Stimulated activated naive CD8-positive, alpha-beta T cell treated with anti-CD3 and anti-CD28 coated beads, Interleukin-15, amount 100 ng/mL, for 72 hours (primary cell): ENCODE measurements at places on chromosomes 2 and 18.

- no peak for DNase-seq
Measured at GRCh38 chr2:68127358-68128242, 30.1 kb upstream of the PNO1 start.

DNA sequence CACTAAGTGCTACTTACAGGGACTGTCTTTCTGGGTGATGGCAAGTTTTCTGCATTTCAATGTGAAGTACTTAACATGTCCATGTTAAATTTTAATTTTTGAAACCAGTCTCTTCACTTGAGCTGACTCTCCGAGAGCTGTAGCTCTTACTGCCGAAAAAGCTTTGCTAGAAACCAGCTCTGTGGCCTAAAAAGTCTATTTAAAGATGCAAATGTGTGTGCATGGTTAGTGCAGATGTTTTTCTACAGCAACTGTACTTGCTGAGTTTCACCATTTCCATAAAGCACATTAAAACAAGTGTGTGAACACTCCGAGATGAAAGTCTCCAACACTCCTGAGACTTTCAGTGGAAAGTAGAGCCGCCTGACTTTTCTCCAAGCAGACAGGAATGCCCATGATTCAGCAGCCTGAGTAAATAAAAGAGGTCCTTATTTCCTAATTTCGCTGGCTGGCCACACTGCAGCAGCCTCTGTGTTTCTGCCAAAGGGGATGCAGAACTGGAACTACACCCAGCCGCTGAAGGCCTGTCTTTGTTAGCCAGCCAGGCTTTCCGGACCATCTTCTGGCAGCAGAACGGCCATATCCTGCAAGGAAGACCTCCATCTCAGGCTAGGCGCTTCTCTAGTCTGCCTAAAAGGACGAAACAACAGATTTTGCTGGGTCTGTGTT lies 121.2 kb downstream of the ZNF521 start:
- no peak for DNase-seq

DNA sequence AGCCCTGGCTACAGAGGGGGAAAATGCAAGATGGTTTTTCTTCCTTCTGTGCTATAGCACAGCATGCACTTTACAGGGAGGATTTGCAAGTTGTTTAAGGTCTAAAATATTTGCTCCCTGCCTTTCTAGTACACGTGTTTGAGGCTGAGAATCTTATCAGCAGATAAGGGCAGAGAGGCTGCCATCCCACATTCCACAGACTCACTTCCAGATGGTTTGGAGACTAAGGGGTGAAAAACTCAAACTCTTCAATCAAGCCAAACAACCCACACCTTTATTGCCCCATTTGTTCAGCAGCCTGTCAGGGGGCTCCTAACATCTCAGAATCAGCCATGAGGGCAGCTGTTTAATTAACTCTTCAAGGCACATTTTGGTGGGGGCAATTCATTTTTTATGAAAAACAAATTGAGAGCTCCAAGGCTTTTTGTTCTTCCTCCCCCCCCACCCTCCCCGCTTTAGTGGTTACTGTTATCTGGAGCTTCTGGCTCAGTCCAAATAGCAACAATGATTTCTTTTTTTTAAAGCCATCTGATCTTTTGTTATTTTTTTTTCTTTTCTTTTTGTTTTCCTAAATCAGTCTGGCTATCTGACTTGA lies 242.6 kb upstream of the NT5C1B start:
- DNase-seq, result no peak

DNA sequence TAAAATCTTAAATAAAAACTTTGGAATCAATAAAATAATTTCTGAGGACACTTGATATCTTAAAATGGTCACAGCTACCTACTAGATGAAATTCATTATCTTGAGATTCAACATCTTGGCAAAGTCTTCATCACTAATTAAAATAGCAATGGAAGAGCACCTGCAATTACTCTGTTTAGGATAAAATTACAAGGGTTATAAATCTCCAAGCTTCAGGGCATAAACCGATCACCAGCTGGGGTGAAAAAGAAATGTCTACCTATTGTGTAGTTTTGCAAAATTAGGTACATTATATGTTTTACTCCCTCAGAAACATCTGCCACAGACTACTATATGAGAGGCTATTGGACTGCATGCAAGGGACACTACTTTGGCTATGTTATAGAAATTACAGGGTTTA lies 327.1 kb downstream of the CCDC178 start:
- DNase-seq, result no peak

GRCh38 chr18:22829781-22830180 lies 103.3 kb upstream of the RBBP8 start:
- DNase-seq, result no peak

DNA sequence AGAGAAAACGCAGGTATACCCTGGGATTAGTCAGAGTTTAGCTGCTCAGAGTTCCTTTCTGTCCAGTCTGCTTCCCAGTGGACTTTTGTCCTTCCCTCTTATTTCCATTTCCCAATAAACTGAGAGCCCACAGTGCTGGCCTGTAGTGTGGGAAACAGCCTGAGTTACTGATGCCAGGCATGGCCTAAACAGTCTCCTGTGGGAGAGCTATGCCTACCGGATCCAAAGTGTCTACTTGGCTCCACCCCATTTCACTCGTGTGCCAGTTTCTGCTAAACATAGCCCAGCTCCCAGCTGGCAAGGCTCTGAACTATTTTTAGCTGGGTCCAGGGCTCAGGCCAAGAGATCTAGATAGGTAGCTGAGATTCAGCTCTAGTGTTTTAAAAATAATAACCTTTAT lies 15.6 kb upstream of the PPP1CB start:
- DNase-seq, result no peak

GRCh38 chr18:3885209-3885792 lies 435.3 kb downstream of the TGIF1 start:
- no peak for DNase-seq

GRCh38 chr2:195531754-195532153 lies 125.3 kb upstream of the SLC39A10 start:
- DNase-seq, result no peak

GRCh38 chr2:7450188-7450832 lies 533.1 kb downstream of the RNF144A start:
- DNase-seq, result peak; percentile 89

- DNase-seq, result no peak
Measured at GRCh38 chr2:28970464-28971160, 10.5 kb upstream of the TOGARAM2 start.

DNA sequence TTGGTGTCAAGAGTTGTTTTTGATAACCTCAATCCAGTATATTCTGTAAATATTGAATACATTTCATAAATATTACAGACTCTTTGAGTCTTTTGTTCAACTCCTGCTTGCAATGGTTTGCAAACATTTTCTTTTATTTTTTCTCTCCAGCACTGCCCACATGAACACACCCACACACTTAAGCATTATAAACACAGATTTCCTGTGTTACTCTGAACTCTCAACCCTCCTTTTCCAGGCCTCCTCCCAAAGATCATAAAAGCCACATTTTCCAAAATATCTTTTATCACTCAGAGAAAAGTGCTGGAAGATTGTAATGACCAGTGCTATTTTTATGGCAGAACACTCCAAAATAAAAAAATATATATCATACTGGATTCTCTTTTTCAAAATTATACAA lies 20.5 kb downstream of the ARHGAP25 start:
- no peak for DNase-seq

GRCh38 chr2:25078170-25079049 lies 36.5 kb downstream of the EFR3B start:
- DNase-seq, result no peak

DNA sequence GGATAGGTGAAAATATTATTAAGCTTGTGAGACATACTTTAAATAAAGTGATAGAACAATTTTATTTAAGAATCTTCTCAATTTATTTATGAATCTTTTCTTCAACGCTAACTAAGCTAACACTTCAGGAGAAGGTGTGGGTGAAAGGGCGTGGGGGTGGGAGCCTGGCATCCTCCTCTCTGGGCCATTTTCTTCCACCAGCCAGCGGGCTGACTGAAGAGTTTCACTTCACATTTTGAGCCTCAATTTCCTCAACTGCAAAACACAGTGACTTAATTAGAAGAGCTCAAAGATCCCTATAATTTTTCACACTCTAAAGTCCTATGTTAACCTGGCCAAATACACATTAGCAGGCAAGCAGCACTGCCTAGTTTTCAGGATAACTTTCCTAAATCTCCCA lies 94.8 kb downstream of the FTCDNL1 start:
- DNase-seq, result no peak

GRCh38 chr2:239608260-239608659 lies 207.4 kb upstream of the HDAC4 start:
- no peak for DNase-seq

- peak; percentile 34 for DNase-seq
Measured at GRCh38 chr2:54724560-54725342, 1.3 kb downstream of the EML6 start.

- peak; percentile 96 for DNase-seq
Measured at GRCh38 chr2:231706731-231707624, 1.3 kb upstream of the PTMA start.

DNA sequence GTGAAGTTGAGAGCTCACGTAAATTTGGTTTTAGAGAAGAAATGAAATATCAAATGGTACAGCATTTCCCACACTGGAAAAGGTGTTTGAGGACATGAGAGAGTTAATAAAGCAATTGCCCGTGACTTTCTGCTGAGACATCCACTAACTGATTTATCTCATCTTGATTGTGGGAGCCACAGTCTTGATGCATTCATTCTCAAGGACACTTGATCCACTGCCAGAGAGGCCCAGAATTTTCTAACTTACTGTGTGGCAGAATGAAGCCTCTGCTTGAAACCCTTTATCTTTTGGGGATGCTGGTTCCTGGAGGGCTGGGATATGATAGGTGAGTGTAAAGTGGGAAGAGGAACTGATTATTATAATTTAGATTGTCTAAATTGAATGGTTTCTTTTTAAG lies at the start of gene CPO:
CPO (plus strand) TSS at position 179 of the 400 bp plus-strand sequence; CDS start at position 261, 82 bp downstream.
- no peak for DNase-seq

GRCh38 chr2:19988600-19988999 lies 1.3 kb downstream of the WDR35 start:
- no peak for DNase-seq

- no peak for DNase-seq
Measured at GRCh38 chr2:23505984-23506380, 121.0 kb downstream of the KLHL29 start.

DNA sequence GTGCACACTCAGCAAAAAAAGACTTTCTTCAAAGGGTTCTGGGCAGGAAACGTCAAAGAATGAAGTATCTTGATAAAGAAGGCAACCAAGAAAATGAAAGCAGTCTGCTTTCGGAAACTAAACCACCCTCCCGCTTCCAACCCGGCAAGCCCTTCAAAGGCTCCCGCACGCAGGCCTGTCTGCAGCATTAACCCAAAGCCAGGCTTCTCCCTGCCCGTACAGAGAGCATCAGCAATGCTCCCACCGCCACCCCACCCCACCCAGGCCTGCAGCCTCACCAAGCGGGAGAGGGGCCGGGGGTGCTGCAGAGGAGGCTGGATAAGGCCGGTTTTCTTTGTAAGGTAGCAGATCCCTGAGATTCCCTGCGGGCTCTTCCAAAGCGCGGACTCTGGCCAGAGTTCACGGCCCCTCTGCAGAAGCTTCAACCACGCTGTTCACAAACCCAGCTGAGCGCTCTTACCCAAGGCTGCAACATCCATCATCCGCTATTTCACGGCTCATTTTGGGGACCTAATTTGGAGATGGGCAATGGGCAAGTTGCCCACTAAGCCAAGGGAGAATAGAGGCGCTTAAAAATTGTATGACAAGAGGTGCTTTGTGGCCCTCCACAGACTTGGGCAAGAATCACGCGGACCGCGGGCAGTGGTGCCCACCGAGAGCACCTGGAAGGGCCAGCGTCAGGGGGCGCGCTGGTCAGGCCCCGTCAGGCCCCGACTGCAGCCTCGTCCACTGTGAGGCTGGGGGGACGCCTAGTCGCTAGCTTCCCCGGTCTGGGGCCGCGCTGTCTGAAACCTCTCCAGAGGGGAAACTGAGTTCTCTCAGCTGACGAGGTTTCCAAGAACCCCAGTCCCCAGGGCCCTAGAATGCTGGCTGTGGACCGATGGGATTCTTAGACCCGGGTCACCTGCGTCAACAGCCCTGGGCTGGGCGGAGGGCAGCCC lies 225.4 kb upstream of the ID2 start:
- DNase-seq, result peak; percentile 54

DNA sequence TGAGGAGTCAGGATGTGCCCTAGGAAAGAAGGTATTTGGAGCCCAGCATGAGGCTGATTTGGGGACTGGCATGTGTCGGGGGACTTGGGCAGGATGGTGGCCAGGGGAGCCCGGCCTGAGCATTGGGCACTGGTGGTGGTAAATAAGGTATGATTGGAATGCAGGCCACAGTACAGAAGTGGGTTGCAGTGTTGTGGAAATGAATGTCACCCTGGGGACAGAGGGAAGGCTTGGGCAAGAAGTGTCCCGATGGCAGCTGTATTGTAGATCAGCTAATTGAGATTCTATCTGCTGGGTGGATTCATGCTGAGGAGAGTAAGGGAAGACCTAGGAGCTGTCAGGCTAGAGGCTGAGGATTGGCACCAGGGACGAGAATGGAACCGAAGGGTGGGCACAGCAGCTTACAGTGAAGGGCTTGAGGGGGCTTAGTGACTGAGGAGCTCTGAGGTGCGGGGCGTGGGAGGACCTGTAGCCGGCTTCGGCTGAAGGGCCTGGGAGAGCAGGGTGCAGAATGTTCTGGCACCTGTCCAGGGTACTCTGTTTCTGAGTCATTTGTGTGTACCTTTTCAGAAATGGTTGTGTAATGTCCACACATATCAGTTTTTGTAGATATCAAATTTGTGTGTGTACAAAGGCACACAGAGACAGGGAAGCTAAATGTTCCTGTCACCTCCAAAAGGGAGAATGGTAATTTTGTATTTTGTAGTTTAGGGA lies 170.2 kb downstream of the PRKCE start:
- DNase-seq, result no peak

DNA sequence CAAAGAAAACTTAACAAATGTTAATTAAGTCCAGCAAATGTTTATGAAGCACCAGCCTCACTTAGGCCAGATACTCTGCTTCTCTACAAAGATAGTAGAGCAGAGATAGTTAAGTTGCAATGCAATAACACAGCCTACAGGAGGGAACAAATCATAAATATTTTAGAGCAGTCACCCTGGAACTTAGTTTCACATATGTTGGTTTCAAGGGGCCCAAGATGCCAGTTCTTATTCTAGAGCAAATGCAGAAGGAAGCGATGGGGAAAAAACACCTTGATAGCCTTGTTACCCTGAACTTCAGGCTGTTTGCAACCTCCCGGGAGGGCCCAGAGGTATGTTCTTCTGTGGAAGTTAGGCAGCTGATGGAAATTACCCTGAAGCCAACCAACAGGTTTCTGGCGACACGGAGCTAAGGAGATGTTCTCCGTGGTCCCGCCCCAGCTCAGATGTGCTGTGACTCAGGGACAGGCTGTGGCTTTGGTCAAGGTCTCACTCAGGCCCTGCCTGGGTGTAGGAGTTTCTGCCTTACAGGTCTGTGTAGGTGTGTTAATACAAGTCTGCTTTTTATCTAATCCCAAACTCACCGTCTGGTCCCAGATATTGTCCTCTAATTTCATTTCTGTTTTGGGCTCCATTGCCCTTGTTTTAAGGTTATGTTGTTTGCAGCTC lies 3.8 kb downstream of the CTIF start:
- no peak for DNase-seq

- DNase-seq, result no peak
Measured at GRCh38 chr2:129935118-129935517, 44.3 kb upstream of the RAB6C start.

DNA sequence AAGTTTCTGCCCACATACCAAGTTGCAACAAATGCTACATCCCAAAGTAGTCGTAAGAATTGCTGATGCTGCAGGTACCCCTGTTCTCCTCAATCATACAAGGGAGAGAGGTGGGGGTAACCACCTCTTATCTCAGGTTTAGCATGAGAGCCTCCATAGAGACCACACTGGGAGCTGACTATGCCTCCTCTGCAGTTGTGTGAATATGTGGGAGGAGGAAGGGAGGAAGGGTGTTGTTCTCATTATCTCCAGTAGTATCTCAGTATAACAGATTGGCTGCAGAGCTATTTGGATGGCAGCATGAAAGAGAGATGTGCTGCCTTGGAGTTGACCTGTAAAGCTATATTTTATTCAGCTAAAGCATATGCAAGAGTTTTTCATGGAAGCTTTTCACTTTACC lies 690.7 kb downstream of the KCNJ3 start:
- DNase-seq, result no peak
